ENCODE measurements at places on chromosomes 13 and 19.

DNA sequence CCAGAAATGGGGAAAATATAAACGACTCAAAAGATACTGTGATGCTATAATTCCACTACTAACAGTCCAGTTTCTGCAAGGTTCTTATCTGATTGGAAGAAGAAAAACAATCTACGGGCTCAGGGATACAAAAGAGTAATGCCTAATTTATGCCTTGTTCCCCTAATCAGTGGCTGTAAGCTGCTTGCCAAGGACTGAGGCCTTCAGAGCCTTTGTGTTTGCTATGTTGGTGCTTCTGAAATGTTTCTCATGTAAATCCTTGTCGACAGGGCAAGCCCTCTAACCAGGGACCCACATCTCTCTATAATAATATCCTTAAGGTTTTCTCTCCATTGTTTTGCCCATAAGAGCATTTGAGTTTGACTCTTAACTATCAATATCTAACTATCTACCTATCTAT, 89.7 kb upstream of the CLDN10 start:
- DNase-seq, result no peak

DNA sequence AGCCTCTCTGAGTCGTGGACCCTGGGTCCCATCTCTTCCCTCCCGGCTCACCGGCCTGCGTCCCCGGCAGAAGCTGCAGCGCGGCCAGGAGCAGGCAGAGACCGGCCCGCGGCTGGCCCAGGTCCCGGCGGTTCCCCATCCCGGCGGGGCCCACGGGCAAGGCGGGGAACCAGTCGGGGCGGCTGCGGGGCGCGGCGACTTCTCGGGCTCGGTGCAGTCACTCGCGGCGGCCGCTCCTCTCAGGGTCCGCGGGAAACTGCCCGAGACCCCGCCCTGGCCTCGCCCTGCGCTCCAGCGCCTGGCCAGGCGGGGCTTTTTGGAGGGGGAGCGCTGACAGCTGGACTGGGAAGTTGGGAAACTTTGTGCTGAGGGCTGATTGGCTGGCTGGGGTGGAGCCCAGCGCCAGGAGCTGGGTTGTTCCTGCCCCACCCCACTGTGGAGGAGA, at the start of gene COL5A3:
TSS of gene COL5A3 (minus strand) at position 258 of the 445 bp plus-strand sequence. CDS start at position 139, 119 bp downstream.
- no peak for DNase-seq

DNA sequence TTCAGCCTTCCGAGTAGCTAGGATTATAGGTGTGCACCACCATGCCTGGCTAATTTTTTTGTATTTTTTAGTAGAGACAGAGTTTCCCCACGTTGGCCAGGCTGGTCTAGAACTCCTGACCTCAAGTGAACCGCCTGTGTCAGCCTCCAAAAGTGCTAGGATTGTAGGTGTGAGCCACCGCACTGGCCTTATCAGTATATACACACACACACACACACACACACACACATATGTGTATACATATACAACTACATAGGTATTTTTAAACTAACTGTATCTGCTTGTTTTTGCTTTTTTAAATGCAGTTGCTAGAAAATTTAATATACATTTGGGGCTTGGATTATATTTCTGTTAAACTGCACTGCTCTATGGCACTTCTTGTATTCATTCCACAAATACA, 3.1 kb downstream of the CARD8 start:
- no peak for DNase-seq

DNA sequence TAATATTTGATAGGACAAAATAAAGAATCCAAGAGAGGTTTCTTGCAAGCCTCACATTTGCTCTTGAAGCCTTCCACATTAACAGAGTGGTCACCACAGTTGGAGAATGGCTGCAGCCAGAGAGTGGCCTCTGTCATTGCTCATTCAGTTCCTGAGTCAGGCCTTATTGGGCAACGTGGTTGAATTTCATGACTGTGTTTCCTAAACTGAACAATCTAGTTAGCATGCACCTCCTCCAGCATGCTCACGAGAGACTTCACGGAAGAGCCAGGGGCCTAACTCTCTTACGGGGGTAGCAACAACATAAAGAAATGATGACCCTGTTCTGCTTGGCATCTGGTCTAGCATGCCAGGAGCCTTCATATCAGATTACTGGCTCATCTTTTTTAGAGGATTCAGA, 9.6 kb upstream of the UBL3 start:
- no peak for DNase-seq

DNA sequence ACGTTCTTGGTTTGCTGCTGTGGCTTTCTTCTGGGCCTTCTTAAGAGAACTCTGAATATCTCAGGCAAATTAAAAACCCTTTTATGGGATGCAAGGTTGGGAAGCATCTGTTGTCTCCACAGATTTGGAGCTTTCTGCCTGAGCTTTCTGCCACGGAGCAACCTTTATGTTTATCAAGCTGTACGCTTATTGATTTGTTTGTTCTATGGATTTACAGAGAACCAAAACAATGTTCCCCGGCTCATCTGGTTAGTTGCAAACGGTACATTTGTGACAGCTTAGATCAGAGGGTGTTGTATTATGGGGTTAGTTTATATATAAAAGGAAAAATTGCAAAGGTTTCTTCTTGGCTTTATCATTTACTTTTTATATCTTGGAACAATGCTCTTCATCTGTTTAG, 479.6 kb downstream of the DIAPH3 start:
- no peak for DNase-seq

GRCh38 chr13:53694814-53695532, 666.4 kb downstream of the OLFM4 start:
- no peak for DNase-seq

DNA sequence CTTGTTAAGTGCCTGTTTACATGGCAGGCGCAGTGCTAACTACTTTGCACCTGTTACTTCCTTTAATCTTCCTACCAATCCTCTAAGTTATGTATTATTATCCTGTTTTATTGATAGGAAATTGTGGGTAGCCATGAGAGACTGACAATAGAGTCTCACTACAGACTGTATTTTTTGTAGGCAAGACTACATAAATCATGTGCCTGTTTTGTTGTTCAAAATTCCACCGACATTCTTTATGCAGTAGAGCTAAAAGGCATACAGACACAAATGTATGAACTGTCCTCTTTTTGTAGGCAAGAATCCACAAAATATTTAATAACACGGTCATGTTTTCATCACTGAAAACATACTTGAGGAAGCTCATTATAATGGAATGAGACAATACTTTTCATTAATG, 205.5 kb downstream of the NALCN start:
- no peak for DNase-seq

- peak; percentile 5 for DNase-seq
These were observed 57.9 kb upstream of the VSTM2B start for GRCh38 chr19:29467824-29468401.

DNA sequence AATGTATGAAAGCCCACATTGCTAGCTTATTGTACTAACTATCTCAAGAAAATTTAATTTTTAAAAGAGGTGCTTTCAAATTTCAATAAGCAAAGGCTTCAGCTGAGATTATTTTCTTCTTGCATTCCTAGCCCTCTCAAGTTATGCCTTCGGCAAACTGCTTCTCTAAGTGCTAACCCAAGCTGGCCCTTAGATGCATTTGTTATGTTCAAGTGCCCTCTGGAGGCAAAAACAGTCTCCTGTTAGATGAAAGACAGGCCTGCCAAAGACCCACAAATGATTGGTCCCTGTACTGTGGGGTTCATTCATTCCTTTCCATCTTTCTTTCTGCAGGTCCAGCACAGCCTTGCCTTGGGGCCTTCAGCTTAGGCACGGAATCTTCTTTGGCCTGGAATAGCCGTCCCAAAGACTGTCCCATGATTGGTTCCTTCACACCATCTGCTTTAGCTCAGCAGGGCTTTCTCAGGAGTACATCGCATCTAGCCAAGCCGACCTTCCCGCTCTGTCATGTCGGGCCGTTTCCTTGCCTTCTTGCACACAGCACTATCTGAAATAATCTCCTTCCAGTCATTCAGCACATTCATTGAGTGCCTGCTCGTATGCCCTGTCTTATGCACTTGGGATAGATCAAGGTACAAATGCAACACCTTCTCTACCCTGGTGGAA, 26.4 kb upstream of the TPTE2 start:
- peak; percentile 51 for DNase-seq
